NCI-H2081 (cell line): ENCODE measurements at places on chromosomes 11 and 22.

GRCh38 chr11:117421041-117421440 lies 93.4 kb downstream of the CEP164 start:
- no peak for DNase-seq

- DNase-seq, result no peak
These were observed 17.2 kb downstream of the LRP4 start for GRCh38 chr11:46901156-46901555.

- DNase-seq, result no peak
These were observed 2.0 kb upstream of the PPARA start for GRCh38 chr22:46148336-46148735.

GRCh38 chr11:19162951-19163505 lies 38.8 kb downstream of the CSRP3 start:
- no peak for DNase-seq

DNA sequence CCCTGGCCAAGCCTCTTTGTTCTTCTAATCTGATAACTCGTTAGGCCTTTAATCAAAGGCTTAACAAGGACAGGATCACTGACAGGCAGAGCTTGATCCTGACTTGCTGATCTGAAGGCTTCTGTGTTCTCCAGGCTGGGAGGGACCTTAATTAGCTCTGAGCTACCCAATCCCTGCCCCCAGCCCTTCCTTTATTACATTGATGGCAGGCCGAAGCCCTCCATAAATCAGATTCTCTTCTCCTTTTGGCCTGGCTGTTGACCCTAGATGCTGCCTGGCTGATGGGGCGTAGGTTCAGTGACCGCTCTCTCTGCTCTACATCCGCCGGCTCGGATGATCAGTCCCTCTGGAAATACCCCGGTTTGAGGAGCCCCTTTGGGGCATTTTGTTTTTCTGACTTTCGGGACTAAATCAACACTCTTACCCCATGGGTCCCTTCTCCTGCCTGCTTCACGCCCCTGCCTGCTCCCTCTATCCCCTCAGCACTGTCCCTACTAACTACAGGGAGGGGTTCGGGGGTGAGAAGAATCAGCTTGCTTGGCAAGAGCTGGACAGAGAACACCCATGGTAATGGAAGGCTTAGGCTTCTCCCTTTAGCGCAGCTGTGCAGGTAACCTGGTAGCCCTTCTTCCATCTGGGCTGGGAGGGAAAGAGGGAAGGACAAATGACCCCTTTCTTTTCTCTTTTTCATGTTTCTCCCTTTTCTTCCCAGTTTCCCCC lies 10.0 kb upstream of the RRM1 start:
- no peak for DNase-seq

- DNase-seq, result peak; percentile 50
These were observed 787.7 kb downstream of the NTM start for GRCh38 chr11:132158091-132158490.

GRCh38 chr11:79117488-79117887 lies 323.3 kb downstream of the TENM4 start:
- no peak for DNase-seq

DNA sequence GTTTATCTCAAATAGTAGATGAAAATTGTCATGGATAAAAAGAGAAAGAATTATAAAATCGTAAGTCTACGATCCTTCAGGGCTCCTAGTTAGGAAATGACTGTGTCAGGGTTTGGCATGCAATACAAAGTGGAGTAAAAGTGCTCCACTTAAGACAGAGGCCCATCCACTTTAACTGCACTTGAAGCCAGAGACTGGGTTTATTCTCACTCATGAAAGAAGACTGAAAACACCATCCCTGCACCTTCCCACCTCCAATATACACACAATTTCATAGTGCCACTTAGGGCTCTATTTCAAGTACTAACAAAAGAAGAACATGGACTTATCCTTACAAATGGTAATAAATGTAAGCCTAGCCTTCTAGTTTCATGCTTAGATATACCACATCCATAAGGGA lies 70.7 kb downstream of the ANO5 start:
- no peak for DNase-seq

GRCh38 chr11:65695459-65696241 lies 16.4 kb upstream of the KAT5 start:
- peak; percentile 89 for DNase-seq
